Fibroblast of skin of right quadriceps (primary cell): ENCODE measurements at places on chromosomes 7 and 10.

GRCh38 chr7:96055717-96056116, 266.2 kb downstream of the SLC25A13 start:
- DNase-seq: peak; percentile 3

GRCh38 chr7:45258533-45259226, 101.1 kb downstream of the RAMP3 start:
- no peak for DNase-seq

DNA sequence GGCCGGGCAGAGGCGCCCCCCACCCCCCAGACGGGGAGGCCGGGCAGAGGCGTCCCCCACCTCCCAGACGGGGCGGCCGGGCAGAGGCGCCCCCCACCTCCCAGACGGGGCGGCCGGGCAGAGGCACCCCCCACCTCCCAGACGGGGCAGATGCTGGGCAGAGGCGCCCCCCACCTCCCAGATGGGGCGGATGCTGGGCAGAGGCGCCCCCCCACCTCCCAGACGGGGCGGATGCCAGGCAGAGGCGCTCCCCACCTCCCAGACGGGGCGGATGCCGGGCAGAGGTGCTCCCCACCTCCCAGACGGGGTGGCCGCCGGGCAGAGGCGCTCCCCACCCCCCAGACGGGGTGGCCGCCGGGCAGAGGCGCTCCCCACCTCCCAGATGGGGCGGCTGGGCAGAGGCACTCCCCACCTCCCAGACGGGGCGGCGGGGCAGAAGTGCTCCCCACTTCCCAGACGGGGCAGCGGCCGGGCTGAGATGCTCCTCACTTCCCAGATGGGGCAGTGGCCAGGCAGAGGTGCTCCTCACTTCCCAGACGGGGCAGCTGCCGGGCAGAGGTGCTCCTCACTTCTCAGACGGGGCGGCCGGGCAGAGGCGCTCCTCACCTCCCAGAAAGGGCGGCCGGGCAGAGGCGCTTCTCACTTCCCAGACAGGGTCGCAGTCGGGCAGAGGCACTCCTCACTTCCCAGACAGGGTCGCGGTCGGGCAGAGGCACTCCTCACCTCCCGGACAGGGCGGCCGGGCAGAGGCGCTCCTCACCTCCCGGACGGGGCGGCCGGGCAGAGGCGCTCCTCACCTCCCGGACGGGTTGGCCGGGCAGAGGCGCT, 53.6 kb downstream of the ENTPD1 start:
- DNase-seq: no peak

GRCh38 chr7:103573479-103574058, 127.6 kb upstream of the SLC26A5 start:
- DNase-seq: peak; percentile 38

DNA sequence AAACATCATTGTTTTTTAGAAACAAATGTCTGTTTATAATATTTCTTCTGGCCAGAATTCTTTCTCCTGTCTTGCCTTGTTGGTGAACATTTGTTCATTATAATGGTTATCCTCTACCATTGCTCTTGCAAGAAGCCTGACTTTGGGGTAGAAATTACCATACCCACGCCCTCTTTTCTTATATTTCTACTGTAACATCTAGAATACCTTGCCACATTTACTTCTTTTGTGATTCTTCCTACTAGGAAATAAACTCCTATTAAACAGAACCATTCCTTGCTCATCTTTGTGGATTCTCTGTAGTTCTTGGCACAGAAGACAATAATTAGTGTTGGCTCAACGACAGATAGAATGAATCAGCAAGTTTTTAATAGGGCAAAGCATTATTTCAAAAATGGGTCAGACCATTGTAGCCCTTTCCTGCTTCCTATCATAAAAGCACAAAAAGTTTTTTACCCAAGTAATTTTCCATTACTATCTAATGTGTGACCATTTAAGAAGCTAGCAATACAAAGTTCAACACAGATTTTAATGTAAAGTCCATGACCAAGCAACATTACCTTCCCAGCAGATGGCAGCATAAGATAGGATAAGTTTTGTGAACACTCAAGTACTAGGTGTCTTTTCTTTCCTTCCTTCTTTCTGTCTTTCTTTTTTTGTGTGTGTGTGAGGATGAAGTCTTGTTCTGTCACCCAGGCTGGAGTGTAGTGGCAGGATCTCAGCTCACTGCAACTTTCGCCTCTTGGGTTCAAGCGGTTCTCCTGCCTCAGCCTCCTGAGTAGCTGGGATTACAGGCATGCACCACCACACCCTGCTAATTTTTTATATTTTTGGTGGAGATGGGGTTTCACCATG, 270.4 kb downstream of the HGF start:
- DNase-seq: peak; percentile 84

DNA sequence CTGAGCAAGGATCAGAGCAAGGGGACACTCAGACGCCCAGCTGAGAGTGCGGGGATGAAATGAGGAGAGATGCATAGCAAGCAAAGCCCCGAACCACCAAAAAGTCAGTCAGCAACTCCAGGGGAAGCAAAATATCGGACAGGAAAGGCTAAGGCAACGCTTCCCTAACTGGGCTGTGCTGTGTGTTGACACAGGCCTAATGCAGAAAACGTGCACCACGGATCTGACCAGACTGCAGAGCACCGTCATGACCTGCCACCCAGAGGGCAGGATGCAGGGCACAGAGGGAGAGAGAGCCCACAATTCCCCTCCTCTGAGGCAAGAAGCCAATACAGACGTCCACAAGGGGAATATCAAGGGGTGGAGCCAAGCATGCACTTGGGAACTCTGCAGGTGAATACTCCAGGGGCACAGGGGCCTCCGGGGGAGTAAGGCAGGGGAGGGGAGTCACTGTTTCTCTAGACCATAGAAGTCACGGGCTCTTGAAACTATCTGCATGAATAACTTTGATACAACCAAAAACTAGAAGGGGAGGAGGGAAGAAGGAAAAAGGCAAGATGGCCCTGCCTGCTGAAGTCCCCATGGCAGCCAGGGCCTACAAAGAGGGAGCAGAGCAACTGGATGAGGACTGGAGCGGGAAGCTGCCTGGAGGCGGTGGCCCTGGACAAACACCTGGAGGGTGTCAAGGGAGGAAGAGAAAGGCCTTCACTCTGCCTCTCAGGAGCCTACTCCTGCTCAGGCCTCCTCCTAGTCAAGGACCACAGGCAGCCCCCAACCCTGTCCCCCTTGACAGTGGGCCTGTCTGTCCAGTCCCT, 26.2 kb downstream of the GRID1 start:
- no peak for DNase-seq

GRCh38 chr10:9579110-9579705, 1438.5 kb upstream of the CELF2 start:
- DNase-seq: peak; percentile 31

- DNase-seq: no peak
Observed at GRCh38 chr10:112071596-112072133, 111.9 kb downstream of the GPAM start.
